SHP77 treated with DMSO at 0.1 percent for 48 hours (cell line): ENCODE measurements at places on chromosomes 4 and X.

DNA sequence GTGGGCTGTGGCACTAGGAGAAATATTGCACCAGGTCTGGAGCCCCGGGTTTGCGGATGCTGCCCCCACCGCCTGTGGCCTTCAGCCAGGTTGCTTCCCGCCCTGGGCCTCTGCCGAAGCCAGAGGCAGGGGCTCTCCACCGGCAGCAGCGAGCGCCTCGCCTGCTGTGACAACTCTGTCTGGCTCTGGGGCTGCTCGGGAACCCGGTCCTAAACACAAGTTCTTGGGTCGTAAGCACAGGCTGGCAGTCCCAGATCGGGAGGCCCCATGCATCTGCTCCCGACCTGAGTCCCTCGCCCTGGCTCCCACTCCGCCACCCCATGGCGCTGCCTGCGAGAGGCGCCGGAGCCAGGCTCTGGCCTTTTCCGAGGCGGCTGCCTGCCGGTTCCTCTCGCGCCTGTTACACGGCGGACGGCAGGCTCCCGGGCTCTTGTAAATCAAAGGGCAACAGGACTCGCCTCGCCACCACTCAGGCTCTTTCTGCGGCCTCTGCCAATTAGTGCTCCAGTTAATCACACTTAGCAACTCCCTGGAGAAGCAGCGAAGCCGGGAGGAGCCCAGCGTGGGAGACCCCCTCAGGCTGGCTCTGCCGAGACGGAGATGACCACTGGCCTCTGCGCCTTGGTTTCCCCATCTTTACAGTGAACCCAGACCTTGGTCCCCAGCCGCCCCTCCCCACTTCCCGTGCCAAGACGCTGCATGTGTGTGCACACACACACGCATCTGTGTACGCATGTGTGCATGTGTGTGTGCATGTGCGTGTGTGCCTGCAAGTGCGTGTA is 109.2 kb downstream of the DCTD start:
- DNase-seq: no peak

DNA sequence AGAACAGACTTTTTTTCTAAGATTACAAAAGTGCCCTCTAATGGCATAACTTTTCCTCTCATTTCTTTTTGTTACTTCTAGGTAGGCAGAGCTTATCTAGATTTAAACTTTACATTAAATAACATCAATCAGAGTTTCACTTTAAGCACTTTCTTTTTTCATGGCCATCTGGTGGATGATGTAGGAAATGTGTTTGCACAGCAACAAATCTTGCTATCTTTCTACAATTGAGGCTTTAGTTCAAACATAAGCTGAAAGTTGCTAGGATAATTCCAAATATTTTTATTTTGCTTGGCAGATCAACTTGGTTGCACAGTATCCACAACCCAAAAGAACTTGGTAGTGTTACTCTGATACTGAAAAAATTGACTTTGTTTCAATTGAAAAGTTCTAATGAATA is 22.0 kb downstream of the NDNF start:
- no peak for DNase-seq

GRCh38 chrX:56800307-56800706 is 71.3 kb downstream of the NBDY start:
- no peak for DNase-seq

- DNase-seq: no peak
These were observed 44.5 kb upstream of the TRIM2 start for GRCh38 chr4:153159728-153160221.
